Uterus (tissue), 4 donors: ENCODE measurements at places on chromosomes 3 and 15.

DNA sequence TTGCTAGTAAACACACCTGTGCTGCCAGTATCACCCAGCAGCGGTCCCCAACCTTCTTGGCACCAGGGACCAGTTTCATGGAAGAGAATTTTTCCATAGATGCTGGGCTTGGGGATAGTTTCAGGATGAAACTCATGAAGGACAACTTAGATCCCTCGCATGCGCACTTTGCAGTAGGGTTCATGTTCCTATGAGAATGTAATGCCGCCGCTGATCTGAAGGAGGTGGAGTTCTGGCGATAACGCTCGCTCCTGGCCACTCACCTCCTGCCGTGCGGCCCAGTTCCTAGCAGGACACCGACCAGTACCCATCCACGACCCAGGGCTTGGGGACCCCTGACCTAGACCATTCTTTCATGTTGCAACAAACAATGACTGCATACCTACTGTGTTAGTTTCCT lies 89.7 kb downstream of the TOP2B start:
- no peak for DNase-seq

DNA sequence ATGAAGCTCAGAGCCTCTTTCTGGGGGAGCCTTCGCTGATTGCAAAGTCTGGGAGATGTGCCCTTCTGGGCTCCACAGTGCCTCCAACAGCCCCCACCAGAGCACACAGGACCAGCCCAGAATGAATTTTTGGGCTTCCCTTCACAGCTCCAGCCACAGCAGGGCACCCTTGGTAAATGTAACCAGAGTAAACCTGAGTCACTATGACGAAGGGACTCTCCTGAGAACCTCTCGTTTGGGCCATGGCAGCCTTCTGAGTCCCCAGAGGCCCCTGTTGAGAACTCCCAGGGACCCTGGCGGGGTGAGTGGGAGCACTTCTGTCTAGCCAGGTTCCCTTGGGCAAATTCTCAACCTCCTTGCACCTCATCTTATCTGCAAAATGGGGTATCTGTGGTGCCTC lies 20.8 kb downstream of the FAM3D start:
- no peak for DNase-seq

- DNase-seq: no peak
These were observed 96.4 kb upstream of the NANOGP8 start for GRCh38 chr15:35181538-35181937.

- DNase-seq: no peak
These were observed 6.5 kb downstream of the CHST13 start for GRCh38 chr3:126530171-126531050.

DNA sequence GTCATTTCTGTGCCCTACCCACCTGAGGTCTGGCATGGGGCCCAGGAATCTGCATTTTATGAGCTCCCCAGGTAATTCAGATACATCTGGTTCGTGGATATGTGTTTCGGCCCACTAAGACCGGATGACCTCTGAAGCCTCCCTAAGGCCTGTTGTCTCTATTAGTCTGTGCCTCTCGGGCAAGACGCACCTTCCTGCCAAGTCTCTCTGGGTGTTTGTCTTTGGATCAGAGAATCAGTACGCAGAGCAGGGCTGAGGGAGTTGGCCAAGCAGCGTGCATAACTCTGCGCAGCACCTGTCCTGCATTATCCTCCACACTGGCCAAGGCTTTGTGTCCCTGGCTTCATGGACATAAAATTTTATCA lies 181.0 kb downstream of the THSD4 start:
- DNase-seq: no peak

DNA sequence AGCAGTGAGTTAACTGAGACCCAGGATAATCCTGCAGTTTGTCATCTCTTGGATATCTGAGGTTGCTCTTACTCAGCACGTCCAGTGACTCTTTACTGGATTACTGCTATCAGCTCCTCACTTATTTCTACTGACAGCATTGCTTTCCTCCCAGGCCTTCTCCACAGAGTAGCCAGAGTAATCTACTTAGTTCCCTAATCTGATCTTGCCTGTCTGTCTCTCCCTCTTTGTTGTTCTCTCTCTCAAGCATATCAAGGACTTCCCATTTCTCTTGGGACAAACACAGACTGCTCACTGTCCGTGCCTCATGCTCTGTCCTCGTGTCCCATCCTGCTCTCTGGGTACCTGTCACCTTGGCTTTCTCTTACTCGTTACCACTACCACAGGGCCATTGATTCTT lies 376.2 kb downstream of the FEZF2 start:
- DNase-seq: no peak

- DNase-seq: no peak
These were observed 362.8 kb downstream of the CHST2 start for GRCh38 chr3:143482106-143483088.

GRCh38 chr3:112117415-112117814 lies 15.6 kb downstream of the GCSAM start:
- no peak for DNase-seq

GRCh38 chr15:69557020-69557706 lies 104.5 kb downstream of the RPLP1 start:
- DNase-seq: no peak

DNA sequence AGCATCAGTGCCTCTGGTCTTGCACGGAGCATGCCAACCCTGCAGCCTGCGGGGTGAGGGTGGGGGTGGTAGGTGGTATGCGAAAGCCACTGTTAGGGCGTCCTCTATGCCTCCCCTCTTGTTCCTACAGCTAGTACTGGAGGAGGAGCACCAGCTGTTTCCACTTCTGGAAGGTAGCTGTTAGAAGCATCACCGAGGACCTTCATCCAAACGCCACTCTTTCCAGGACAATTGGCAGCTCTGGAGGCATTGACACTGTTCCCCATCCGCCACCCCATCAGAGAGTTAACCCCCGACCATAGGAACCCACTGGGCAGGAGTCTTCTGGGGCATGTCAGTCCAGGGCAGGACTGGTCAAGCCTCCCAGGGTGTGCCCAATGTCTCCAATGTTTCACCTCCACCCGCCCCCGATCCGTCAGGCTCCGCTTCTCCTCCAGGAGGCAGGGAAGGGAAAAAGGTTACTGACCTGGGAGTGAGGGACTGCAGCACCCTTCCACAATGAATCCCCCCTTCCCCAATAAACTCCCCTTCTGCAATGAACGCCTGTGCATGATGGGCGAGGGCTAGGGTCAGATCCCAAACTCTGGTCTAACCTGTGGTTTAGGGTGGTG lies 487 bp downstream of the DUOX2 start:
- DNase-seq: no peak

- DNase-seq: no peak
These were observed 201.7 kb upstream of the MLF1 start for GRCh38 chr3:158369279-158369678.

DNA sequence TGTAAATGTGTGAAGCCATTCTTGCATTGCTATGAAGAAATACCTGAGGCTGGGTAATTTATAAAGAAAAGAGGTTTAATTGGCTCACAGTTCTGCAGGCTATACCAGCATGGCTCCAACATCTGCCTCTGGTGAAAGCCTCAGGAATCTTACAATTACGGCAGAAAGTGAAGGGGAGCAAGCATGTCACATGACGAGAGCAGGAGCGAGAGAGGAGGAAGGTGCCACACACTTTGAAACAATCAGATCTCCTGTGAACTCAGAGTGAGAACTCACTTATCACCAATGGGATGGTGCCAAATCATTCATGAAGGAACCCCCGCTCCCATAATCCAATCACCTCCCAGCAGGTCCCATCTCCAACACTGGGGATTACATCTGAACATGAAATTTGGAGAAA lies 213.6 kb upstream of the TSC22D2 start:
- no peak for DNase-seq
